ENCODE measurements at places on chromosomes 1 and 21.

DNA sequence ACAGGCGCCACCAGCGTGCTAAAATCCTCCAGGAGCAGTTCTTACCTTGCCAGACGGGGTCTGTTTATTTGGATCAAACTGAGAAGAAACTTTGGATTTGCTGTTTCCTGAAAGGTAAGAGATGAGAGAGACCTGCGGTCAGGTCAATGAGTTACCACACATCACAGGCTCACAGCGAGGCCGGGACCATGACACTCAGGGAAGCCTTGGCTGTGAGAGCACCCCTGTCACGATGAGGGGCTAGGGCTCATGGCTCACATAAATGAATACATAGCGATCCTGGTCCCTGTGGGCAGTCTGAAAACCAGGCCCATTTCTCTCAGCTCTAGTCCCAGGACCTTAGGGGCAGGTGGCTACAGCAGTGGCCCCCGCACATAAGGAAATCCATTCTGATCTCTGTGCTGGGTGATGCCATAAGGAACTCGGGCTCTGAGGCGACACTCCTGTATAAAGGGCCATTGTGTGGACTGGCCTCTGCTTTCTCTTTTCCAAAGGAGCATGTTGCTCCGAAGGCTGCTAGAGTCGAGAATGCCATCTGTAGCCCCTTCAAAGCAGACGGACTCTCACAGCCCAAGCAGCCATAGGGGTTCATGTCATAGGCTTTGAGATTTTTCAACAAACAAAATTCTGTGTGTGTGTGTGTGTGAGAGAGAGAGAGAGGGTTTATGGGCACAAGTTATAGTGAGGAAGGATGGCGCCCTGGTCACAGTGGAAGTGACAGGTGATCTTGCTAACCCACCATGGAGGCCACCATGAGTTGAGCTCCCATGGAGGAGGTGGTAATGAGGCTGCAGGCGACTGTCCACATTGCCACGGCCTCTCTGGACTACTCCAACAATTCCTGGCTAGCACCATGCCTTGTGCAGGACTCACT is 9.0 kb upstream of the SRM start:
- no peak for DNase-seq

GRCh38 chr1:245549996-245550719 is 395.4 kb downstream of the KIF26B start:
- DNase-seq, result no peak

- DNase-seq, result peak; percentile 13
Observed at GRCh38 chr1:58592522-58593134, 15.6 kb upstream of the TACSTD2 start.

GRCh38 chr1:59682396-59683080 is 132.2 kb upstream of the HOOK1 start:
- DNase-seq, result no peak

DNA sequence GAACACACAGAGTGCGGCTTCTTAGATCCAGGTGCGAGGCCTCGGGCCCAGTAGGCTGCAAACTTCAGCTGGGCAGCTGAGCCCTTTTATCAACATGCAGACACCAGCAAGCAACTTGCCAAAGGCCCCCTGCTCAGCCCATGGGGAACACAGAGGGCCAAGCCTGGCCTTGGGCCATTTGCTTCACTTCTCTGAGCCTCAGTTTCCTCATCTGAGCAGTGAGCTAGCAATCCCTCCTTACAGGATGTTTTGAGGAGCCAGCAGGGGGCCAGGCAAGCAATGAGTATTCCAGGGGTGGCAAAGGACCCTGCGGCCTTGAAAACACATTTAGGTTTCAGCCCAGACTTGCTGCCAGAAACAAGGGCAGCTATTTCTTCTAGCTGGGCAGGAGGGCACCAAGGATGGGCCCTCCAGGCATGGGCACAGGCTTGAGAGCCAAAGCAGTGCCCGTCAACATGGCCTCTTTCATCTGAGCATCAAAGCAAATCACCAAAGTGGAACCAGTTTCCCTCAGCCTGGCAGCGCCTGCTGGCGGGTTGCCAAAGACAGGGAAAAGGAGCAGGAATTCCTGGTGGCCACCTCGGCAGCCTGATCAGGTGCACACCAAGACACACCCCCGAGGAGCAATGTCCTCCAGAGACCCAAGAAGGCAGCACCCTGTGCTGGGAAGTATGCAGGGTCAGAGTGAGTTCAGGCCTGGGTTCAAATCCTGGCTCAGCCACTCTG is 1.4 kb downstream of the MATN1 start:
- DNase-seq, result no peak

DNA sequence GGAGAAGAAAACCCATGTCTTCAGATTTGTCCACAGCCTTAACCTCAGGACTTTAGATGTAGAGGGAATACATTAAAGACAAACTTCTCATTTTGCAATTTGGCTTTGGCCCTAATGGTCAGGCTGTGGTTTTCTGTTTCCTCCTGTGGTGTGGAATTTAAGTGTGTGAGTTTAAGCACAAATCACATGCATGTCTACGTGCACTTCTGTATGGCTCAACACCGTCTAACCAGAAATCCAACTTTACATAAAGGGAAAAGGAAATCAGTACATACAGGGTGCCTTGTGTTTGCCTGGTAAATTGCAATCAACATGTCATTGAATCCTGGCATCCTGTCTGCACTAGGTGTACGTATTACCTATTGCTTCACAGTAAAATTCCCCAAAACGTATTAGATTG is 1.2 kb upstream of the ZNF124 start:
- no peak for DNase-seq

GRCh38 chr1:155130272-155131006 is 2.8 kb downstream of the EFNA1 start:
- no peak for DNase-seq

- DNase-seq, result no peak
Observed at GRCh38 chr1:246161626-246162025, 345.5 kb downstream of the SMYD3 start.
